ENCODE measurements at places on chromosomes 1 and 21. TPM values are rescaled to one million over a fixed set of nuclear protein-coding genes. Genes with fewer than 3 reads are reported as not detected.

DNA sequence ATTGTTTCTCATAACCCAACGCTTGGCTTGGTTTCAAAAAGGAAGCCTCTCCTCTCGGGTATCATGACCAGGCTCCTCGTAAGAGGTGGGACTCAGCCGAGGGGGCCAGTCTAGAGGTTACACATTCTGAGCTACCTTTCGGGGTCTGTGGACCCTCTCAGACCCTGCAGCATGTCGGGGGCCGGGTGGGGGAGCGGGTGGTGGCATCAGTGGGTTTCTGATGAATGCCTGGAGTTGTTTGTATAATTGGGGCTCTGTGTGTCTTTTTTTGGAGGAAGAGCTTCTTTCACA, 229.3 kb downstream of the CAMTA1 start:
- no peak overlapping the region for H3K27ac ChIP-seq
- H3K36me3 ChIP-seq: no peaks in the 10 kb centered on the region
- H3K4me1 ChIP-seq: no peaks in the 10 kb centered on the region
- no peak for DNase-seq
- H3K27me3 ChIP-seq: no peaks in the 10 kb centered on the region

A3GALT2 gene
- total RNA-seq: not detected

GRCh38 chr1:165389609-165390008, 33.1 kb upstream of the LMX1A start:
- H3K4me1 ChIP-seq: peaks cover 11% of the 10 kb centered on the region
- H3K27ac ChIP-seq: no peak overlapping the region
- H3K27me3 ChIP-seq: peaks cover 23% of the 10 kb centered on the region

TCHH gene
- total RNA-seq: 0.15 TPM

BGLAP gene
- total RNA-seq: 4.8 TPM

DNA sequence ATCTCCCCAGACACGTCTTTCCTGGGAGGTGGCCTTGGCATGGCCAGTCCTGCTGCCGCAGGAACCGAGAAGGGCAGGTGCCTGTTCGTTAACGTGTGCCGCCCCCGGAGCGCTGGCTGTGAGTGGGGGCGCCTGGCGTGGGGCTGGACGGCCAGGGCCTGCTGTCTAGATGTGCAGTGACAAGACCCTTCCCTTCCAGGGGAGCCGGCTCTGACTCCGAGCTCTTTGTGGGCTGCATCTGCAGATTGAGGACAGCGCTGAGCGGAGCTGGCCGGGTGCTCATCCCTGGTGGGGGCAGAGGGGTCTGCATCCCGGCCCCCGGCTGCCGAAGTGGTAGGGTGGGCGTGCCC, 13.0 kb downstream of the COL18A1 start:
- no peaks in the 10 kb centered on the region for H3K4me1 ChIP-seq
- no peaks in the 10 kb centered on the region for H3K27me3 ChIP-seq
- peak; percentile 35 for DNase-seq
- no peak overlapping the region for H3K4me3 ChIP-seq
- H3K27ac ChIP-seq: no peak overlapping the region

ADAMTS5 gene
- total RNA-seq: 5.6 TPM

DNA sequence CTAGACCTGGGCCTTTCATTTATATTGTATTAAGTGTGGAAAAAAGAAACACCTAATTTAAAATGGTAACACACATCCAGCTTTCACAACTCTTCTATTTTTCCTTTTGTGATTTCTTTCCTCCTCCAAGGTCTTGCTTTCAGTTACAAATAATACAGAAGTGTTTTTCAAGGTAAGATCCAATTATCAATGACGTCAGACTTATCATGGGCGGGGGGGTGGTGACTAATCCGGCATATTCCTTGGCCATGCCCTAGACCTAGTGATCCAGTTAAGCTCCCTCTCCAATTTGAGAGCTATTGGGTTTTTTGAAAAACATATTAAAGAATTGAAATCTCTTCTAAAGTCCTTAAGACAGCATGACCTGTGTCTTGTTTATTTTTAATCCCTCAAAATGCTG, 669.9 kb upstream of the NR5A2 start:
- H3K27ac ChIP-seq: no peak overlapping the region
- H3K36me3 ChIP-seq: no peaks in the 10 kb centered on the region
- DNase-seq: no peak
- H3K4me3 ChIP-seq: no peak overlapping the region
- H3K4me1 ChIP-seq: no peaks in the 10 kb centered on the region

IL19 gene
- total RNA-seq: not detected

HMCN1 gene
- 28.0 TPM for total RNA-seq

Measured in lower lobe of right lung (tissue), 2 donors.